ENCODE measurements at places on chromosomes 6 and 20.

DNA sequence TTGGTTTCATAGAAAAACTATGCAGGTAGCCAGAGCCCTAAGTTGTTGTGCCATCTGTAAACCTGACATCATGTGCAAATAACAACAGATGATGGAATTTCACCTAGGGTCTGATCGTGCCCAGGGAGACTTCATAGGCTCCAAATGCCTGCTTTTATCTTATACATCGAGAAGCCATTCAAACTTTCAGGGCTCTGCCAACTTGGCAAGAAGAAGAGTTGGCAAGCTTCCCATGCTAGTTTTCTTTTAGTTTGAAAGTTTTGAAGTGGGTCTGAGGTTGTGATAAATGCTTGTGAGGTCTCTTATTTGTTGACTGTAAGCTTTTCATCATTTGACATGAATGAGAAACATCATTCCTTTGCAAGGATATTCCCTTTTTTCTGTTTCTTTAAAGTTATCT is 175.4 kb upstream of the FLRT3 start:
- no peak for DNase-seq

GRCh38 chr6:52177961-52178360 is 8.2 kb upstream of the IL17A start:
- DNase-seq, result no peak

DNA sequence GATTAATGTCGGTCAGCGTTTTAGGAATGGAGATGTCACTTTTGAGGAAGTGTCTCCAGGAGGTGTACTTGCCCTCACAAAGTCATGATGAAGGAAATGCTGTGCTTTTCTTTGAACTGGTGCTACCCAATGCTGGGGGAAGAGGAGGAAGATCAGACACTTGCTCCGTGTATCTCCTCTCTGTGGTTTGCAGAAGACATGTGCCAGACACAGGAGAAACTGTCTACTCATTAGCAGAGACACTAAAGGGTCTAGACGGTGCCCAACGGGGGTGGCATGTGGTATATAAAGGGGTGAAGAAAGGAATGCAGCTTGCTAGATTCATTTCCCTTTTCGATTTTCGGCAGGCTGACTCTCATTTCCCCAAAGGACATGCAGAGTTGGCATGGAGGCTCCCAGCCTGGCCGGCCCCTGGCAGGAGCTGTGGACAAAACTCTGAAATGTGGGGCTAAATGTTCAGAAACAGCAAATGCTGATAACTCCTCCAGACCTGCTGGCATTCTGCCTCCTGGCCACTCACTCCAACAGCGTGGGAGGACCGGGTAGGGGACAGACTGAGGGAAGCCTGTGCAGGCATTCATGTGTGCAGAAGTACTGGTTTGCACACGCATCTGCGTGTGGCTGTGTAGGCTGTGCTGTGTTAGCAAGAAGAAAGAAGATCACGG is 59.6 kb upstream of the QKI start:
- no peak for DNase-seq

- no peak for DNase-seq
Measured at GRCh38 chr6:132380358-132381029, 20.8 kb downstream of the MOXD1 start.

DNA sequence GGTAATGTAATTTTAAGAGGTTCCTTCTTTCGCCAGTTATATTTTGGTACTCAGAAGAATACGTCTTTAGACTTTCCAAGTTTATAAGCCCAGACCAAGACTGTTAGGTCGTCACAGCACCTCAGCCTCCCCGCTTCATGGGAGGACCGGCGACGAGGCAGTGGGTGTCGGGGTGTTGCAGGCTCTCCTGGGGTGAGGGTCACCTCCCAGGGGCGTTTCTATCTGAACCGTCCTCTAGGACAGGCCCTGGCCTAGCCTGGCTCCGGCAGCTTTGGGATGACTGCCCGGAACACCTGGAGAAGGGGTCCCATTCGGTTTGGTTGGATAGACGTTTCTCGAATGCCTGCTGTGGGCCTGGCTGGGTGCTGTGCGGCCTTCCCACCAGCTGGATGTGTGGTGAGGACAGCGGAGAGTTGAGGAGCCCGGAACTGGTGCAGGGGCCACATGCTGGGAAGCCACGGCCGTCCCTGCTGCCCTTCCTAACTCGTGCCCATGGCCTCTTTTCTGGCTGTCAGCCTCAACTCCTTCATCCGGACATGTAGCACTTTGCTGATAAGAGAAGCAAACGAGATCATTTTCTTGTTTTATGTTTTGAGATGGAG is 1.1 kb downstream of the OSBPL2 start:
- no peak for DNase-seq

GRCh38 chr20:64152906-64153305 is 11.3 kb upstream of the MYT1 start:
- DNase-seq, result no peak

- DNase-seq, result no peak
Measured at GRCh38 chr6:87094576-87094975, 330 bp downstream of the CGA start.

DNA sequence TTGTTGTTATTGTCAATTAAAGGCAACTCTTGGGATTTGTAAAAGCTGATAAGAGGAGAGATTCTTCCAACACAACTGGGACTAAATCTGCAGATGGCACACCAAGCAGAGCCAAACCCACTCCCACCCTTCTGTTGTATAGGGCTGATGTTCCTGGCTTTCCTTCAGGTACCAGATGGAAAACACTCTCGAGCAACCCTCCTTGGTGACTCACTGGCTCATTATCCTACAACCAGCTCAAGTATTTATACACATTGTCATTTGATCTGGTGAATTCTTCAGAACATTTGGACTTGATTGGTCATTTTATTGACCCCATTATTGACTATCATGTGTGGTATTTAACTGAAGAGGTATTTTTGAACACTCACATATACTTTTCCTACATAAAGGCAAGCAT is 190.3 kb upstream of the PCSK2 start:
- peak; percentile 79 for DNase-seq

DNA sequence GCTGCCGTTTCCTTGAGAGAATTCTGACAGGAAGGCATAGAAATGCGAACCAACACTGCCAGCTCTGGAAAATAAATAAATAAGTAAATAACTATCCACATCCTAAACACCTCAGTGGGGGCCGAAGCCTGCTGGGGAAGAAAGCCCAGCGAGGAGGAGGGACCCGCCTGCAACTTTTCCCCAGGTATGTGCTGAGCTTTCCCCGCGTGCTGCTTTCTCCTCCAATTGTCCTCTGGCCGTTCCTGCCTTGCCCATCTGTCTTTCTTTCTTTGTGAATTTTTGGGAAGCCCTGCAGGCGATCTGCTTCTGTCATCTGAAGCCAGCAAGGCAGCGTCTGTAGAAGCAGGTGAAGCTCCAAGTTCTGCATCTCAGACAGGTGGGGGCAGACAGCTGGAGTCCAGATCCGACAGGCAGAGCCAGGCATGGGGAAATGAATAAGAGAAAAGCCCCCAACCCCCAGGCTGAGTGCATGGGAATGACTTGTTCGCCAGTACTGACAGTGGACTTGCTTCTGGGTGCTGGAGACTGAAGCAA is 49.2 kb upstream of the IL17A start:
- DNase-seq, result no peak

- DNase-seq, result no peak
Measured at GRCh38 chr6:41466437-41466990, 79.7 kb upstream of the FOXP4 start.

GRCh38 chr6:157223511-157223910 is 99.8 kb downstream of the TMEM242 start:
- no peak for DNase-seq

- no peak for DNase-seq
Measured at GRCh38 chr6:159038914-159039884, 5.6 kb downstream of the TAGAP start.

DNA sequence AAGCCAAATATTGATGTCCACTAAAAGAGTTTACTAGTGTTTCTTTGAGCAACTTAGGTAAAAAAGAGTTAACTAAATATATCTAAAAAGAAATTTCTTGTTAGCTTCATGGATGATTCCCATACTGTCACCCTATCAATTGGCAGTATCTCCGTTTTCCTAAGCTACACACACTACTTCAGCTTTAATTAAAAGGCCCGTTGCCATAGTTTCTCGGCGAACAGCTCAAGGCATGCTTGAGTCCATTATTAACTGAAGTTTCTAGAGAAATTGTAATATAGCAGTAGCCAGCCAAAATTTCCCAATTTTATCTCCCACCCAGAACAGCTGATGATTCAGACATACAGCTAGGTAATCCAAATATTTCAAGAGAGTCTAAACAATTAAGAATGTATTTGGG is 20.0 kb upstream of the BEND6 start:
- DNase-seq, result no peak

Data from NCI-H2171 (cell line).